Epithelial cell of proximal tubule (primary cell): ENCODE measurements at places on chromosomes 2 and 18. TPM values are rescaled to one million over a fixed set of nuclear protein-coding genes. Genes with fewer than 3 reads are reported as not detected.

Gene G6PC2
- not detected in 2 replicates for total RNA-seq

Gene R3HDM1
- total RNA-seq: 11.3 and 16.7 TPM in 2 replicates

Gene EXOC6B
- total RNA-seq: 7.3 and 7.7 TPM in 2 replicates

Gene HJURP
- 56.9 and 64.9 TPM in 2 replicates for total RNA-seq

Gene SNORC
- total RNA-seq: 1.2 and 5.0 TPM in 2 replicates

DNA sequence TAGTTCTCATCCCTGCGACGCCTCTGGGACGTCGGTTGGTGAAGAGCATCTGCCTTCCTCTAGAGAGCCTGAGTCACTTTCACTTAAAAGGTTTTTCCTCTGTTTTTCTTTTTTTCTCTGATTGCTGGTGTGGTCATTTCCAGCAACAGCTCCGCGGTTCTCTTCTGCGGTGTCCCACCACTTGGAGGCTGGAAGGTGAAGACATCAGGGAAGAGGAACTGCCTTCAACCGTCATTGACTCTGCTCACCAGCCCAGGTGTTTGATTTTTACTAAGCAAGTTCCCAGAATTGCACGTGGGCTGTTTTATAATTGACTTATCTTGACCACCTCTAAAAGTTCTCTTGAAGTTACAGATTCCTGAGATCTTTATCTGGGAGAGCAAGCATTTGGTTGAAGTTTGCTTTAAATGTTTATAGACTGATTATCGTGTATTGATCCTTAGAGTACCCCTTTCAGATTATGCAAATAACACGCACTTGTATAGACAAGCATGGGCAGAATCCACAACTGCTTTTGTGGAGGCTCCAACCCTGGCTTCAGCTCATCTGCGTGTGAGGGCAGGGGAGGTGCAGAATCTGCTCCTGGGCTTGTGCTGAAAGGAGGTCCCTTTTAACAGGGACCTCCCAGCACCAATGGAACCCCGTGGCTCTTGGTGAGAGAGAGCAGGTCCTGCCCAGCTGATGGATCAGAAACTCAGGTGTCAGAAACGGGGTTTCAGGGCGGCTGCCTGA is 3.5 kb downstream of the CTDP1 start:
- DNase-seq: no peak

GRCh38 chr2:95343429-95344214 is 46.5 kb downstream of the KCNIP3 start:
- DNase-seq: no peak

DNA sequence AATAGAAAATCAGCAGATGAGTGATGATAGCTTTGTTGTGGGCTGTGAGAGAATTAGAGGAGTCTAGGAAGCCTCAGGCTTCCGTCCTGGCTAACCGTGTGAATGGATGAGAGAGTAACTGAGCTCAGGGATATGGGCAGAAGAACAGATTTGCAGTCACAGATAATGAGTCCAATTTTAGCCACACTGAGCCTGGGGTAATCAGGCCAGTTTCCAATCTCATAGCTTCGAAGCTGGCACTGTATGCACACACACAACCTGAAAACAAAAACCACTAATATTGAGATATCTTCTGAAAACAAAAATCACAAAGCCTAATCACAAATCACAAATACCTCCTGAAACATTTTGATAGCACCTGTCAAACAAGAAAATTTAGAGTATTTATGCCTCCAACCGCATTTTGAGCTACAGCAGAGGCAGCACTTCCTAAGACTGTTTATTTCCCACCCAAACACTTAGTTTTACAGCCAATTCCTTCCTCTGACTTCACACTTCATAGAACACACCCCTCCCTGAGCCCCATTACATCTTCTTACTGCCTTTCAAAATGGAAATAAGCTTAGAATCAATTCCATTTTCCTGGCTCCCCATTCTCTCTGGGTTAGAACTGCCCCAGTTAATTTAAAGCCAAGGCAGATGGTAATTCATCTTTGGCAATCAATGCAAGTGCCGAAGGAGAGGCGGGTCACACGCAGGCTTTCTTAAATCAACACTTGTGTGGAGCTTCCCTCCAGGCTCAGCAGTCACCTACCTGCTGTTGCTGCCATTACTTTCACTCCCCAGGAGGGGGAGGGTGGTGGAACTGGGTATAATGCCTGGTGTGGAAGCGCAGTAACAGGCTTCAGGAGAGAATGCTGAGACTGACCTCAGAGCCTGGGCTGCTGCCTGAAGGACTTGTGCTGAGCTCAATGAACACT is 18.9 kb downstream of the TTR start:
- DNase-seq: no peak

DNA sequence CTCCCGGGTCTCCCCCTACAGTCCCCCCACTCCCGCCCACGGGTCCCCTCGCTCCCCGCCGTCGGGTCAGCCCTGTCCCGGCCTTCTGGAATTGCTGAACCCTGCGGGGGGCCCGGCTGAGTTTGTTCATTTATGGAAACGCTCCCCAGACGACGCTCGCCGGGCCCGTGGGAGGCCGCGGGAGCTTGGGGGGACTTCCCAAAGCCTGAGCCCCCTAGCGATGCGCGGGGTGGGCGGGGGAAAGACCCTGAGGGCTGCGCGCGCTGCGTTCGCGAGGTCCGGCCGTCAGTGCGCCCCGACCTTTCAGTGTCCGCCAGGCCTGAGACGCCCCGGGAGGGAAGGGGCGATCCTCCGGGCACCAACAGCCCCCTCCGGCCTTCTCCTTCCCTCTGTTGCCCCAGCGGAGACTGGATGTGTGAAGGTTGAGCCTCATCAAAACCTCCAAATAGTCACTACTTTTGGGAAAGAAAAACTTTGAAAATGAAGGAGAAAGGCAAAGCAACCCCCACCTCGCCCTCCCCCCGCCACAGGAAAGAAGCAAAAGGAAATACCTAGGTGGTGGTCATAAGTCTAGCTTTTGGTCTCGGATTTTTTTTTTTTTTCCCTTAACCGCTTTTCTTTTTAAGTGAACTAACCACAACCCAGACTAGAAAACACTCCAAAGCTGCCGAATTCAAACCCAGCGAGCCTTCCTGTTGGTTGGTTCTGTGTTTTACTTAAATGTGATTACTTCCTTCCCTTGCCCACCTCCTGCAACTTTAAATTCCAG is 509 bp upstream of the CYS1 start:
- DNase-seq: no peak

DNA sequence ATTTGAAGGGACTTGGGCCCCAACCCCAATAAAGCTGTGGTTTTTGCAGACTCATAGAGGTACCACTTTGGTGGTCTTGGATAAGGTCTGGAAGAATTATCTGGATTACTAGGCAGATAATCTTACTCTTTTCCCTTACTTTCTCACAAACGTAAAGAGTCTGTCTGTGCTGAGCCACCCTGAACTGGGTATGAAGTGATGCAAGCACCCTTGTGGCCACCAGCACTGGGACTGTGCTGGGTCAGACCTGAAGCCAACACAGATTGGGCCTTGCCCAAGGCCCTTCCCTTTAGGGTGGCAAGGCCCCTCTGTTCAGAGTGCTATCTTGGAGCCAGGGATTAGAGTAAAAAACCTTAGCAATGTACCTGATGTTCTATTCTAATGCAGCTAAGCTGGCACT is 827.0 kb upstream of the RAB6C start:
- DNase-seq: no peak

GRCh38 chr2:14982790-14983189 is 350.3 kb downstream of the LRATD1 start:
- DNase-seq: no peak

- DNase-seq: no peak
Observed at GRCh38 chr2:21910832-21911507, 787.2 kb downstream of the TDRD15 start.

- no peak for DNase-seq
Observed at GRCh38 chr2:15507061-15507460, 54.1 kb downstream of the NBAS start.

DNA sequence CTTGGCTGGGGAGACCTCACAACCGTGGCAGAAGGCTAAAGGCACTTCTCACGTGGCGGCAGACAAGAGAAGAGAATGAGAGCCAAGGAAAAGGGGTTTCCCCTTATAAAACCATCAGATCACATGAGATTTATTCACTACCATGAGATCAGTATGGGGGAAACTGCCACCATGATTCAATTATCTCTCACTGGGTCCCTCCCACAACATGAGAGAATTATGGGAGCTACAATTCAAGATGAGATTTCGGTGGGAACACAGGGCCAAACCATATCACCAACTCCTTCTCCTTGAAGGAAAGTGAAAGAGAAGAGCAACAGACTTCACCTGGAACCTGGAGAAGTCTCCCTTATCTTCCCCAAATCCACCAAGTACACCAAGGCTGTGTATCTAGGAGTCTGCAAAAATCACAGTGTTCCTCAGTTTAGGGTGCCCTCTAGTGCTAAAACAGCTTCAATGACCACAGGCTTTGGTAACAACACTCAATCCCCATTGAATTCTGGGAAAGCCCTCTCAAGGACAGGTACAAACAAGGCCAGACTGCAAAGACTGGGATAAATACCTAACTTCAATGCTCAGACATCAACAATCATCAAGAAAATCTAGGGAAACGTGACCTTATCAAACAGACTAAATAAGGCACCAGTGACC is 148.8 kb upstream of the SRD5A2 start:
- no peak for DNase-seq
